ENCODE measurements at places on chromosomes 11 and 22. TPM values are rescaled to one million over a fixed set of nuclear protein-coding genes. Genes with fewer than 3 reads are reported as not detected.

DNA sequence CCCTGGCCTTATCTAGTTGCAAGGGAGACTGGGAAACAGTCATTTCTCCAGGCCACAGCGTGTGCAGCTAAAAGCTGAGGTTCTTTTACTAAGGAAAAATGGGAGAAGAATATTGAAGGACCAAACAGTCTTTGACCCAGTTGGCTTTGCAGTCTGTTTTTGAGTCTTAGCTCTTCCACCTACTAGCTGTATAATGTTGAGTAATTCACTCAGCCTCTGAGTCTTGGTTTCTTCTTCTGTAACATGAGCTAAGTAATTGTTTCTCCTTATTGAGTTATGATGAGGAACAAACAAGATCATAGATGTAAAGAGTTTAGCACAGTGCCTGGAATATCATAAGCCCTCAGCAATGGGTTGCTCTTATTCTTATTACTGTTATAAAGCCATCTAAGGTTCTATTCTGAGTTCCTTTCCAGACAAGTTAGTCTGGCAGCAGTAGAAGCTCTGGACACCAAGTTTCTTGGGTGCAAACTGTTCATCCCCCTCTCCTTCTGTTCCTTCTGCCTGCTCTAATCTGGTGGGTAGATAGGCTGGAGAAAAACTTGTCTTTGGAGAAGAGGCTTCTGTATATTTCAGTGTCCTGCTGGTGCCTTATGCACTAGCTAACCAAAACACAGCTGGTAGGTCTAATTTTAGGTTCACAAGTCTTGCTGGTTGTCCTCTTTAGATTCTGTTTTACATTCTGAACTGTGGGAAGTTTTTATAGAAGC lies 13.5 kb downstream of the TRIM44 start:
- DNase-seq: no peak

DNA sequence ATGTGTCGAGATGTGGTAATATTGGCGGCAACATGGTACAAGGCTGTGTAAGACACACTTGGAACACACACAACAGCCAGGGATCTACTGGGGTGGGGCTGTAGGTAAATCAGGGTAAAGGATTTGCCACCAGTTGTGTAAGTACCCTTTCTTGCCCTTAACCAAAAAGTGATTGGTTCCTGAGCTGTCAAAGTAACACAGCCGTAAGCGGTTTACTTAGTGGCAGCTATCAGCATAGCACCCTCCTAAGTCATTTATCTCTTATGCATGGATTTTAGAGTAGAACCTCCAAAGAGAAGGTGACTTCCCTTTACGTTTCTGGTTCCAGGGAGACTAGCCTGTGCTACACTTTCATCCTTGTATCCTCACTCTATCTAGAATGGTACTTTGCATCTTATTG lies 57.2 kb downstream of the SPECC1L start:
- DNase-seq: no peak

GRCh38 chr11:119306373-119306890 lies 10.5 kb downstream of the MCAM start:
- no peak for DNase-seq

DNA sequence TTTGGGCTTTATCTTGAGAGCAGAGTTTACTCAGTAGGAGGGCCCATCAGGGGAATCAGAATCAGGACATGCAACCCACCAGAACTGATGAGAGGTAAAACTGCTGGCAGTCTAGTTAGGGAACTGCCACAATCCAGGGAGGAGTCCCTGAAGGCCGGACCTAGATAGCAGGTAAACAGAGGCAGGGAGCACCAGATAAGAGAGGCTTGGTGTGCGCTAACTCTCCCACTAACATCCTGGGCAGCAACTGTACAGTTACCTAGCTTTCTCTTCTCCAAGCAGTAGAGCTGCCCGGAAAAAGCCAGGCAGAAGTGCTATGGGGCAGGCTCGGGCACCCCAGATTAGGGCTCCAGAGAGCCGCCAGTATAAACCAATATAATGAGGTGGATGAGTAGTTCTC lies 865 bp upstream of the AMOTL1 start:
- no peak for DNase-seq

The PATE1 gene
- total RNA-seq: not detected

DNA sequence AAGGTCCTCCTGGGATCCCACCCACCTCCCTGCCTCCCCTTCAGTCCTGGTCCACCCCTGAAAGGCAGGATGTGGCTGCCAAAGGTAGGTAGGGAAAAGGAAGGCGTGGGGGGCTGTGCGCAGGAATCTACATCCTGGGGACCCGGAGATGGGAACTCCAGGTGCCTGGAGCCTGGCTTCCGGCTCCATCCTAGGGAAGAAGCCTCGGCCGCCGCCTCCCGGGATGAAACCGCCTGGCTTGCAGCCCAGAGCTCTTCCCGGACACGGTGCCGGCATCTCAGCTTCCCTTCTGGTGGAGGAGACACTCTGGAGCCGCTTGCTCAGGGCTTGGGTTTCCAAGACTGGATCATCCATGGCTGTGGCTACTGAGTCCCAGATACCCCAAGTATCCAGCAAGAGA lies 33.3 kb upstream of the PDGFB start:
- DNase-seq: no peak

GRCh38 chr11:70353900-70354568 lies 44.3 kb upstream of the CTTN start:
- DNase-seq: no peak

DNA sequence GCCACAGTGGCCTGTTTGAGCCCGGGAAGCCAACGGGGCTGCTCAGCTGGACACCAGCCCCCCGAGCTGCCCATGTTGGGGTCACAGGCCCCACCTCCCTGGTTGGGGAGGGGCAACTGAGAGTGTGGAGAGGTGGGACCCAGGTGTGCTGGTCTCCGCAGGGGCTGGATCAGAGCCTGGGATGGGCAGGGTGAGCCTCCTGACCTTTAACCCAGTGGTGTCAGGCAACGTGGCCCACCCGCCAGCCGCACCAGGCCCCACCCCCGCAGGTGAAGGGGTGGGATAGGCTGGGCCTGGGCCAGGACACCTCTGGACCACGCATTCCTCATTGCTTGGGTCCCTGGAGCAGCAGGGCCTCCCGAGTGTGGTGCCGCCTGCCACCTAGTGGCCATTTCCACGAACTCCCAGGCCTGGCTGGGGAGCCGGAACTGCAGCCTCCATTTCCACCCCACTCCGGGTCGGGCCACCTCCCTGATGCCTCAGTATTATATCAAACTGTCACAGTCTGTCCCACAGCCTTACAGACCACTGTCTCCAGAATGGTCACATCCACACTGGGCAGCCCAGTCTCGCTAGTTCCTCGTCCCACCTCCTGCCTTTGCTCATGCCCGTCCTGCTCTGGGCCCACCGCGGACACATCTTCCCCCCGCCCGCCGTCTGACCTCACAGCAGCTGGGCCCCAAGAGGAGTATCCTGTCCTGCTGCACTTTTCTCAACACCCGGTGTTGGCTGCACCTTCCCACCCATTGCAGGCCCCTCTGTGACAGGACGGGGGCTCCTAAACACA lies 13.3 kb upstream of the PPP6R3 start:
- DNase-seq: peak; percentile 64

The ESAM gene
- 9.6 TPM for total RNA-seq

The PLAAT4 gene
- 51.4 TPM for total RNA-seq

GRCh38 chr11:114197799-114198500 lies 98.2 kb upstream of the NNMT start:
- peak; percentile 75 for DNase-seq

- DNase-seq: peak; percentile 59
These were observed 3.8 kb upstream of the PYGM start for GRCh38 chr11:64763526-64764039.

GRCh38 chr11:28153586-28153985 lies 45.4 kb downstream of the METTL15 start:
- no peak for DNase-seq

The APOL1 gene
- total RNA-seq: 38.2 TPM

DNA sequence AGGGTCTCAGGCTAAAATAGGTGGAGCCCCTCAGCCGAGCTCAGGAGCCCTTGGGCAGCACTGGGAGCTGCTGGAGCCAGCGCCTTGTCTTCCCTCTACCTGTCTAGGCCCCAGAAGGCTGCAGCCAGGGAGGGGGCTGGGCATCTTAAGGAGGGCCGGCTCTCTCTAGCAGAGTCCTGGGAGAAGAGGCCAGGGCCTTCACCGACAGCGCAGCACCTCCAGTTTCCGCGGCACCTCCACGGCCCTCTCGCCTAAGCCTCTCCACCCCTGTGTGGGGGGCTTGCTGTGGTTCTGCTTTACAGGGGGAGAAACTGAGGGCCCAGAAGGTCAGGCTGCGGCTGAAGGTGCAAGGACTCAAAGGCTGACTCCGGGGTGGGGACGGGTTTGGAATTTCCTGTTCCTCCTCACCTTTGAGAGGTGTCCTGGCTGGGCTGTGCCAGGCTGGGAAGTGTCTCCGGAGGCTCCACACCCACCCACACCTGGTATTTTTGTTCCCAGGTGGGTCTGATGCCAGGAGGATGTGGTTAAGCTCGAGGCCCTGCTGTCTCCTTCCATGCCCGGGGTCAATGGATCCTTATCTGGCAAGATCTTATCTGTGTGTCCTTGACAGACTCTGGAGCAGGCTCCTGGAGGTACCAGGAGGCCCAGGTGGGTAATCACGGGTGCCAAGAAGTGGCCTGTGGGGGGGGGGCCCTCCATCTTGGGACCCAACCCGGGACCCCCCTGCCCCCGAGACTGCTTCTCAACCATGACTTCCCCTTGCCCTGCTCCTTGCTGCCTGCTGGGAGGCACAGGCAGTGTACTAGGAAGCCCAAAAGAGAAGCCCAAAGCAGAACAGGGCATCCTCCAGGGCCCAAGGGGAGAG lies 95.3 kb upstream of the FGF3 start:
- peak; percentile 11 for DNase-seq

GRCh38 chr22:19343470-19343869 lies 52.0 kb upstream of the CLTCL1 start:
- no peak for DNase-seq

GRCh38 chr11:46180736-46181135 lies 59.5 kb upstream of the PHF21A start:
- DNase-seq: no peak

- no peak for DNase-seq
These were observed 27.1 kb upstream of the ACR start for GRCh38 chr22:50710886-50711285.

DNA sequence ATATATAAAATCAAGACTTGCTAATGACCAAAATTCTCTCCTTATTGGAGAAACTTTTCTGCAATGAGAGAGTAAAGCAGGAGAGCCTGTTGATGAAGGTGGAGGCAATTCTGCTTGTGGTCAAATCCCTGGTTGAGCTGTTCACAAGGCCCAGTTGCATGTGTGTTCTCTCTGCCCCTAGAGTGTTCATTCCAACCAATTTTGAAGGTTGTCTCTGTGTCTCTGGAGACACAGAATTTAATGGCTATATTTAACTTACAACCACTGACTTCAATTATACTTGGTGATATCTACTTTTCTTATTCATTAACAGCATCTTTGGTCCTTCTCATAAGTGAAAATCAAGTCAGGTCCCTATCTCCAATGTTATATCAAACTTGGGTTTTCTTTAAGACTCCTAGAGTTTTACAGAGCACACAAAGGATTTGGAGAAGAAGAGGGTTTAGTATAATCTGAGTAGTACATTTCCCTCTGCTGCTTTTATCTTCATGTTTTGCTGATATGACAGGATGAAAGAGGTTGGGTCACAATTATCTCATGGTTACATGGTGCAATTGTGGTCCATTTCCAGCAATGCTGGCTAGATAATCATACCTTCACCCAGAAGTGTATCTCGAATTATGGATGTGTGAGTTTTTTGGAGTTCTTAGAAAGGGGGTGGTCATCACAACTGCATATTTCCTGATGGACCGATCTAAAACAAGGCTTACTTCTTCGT lies 4.0 kb downstream of the OOSP4A start:
- DNase-seq: no peak

The OR2D2 gene
- total RNA-seq: 0.22 TPM

DNA sequence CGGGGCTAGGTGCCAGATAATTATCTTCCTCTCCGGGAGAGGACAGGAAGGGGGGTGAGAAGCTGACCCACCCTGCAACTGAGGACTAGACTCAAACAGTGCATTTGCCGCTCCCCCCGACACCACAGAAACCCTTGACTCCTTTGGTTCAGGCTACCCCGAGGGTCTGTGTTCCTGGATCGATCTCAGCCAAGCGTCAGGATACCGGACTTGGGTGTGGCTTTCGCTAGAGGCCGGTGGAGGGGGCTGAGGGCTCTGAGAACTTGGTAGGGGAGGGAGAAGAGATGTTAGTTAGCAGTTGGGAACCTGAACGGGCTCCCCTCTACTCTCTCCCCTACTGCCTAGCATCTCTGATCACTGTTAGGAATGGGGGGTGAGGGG lies 840 bp downstream of the SEZ6L start:
- no peak for DNase-seq

DNA sequence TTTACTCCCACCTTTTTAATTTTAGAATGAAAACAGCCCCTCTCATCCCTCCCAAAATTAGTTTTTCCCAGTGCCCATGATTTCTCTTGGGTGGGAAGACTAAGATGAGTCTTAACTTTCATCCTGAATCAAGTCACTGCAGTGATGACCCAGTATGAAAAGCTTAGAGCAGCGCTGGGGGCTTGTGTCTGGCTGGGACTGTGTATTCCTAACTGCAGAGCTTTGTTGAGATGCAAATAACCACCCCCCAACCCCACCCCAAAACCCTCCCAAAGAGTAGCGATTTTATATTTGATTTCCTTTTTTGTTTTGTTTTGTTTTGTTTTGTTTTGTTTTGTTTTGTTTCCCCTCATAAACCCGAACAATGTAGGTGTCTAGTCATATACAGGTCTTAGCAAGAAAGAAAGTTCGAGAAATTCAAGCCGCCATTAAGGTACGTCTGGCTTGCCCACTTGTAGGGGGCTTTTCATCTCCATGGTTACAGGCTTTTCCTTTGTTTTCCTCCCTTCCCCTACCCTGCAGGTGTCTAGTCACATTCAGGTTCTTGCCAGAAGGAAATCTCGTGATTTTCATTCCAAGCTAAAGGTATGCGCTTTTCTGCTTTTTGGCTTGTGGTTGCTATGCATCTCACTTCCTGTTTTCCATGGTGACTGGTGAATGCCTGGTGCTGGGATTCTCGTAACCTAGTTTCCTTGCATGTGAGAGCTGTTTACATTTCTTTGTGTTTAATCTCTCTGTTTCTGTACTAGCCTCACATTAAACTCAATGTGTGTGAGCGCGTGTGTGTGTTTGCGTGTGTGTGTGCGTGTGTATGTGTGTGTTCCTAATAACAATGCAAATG lies 144.6 kb upstream of the RASSF10 start:
- no peak for DNase-seq

The LAMTOR1 gene
- 96.8 TPM for total RNA-seq

The TEX12 gene
- total RNA-seq: 0.31 TPM

- DNase-seq: peak; percentile 31
These were observed 18.6 kb downstream of the EMID1 start for GRCh38 chr22:29224121-29224858.

DNA sequence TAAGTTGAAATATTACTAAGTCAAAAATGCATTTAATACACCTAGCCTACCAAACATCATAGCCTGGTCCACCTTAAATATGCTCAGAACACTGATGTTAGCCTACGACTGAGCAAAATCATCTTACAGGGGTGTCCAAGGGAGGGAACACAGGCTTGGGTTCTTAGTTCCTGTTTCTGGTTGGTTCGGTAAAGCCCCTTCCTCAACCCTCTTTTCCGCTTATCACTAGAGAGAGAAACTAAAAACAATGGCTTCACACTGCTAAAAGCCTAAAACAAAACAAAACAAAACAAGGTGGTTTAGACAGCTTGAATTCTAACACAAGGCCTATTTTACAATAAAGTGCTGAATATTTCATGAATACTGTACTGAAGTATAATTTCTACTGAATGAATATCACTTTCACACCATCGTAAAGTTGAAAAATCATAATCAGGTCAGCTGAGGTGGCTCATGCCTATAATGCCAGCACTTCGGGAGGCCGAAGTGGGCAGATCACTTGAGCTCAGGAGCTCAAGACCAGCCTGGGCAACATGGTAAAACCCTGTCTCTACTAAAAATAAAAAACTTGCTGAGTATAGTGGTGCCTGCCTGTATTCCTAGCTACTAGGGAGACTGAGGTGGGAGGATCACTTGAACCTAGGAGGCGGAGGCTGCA lies 118.0 kb downstream of the SIK3 start:
- no peak for DNase-seq
